ENCODE measurements at places on chromosomes 4 and X. TPM values are rescaled to one million over a fixed set of nuclear protein-coding genes. Genes with fewer than 3 reads are reported as not detected.

The UTP3 gene
- 15.7 TPM for total RNA-seq

The FAM9B gene
- not detected for total RNA-seq

The ANK2 gene
- 49.4 TPM for total RNA-seq

DNA sequence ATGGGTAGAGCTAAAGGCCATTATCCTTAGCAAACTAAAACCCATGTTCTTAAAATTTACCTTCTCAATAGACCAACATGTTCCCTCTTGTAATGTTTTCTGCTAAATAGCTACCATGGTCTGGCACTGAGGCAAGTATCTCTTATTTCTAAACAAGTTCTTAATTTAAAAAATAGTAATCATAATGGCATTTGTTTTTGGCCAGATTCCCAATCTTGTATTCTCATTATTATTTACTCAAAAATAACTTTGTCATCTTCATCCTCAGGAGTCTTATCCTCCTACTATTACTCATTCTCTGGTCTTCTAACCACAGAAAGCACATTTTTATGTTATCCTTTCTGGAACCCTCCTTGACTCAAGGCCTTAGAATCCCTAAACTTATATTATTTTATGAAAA, 931.2 kb downstream of the CCSER1 start:
- no peaks in the 10 kb centered on the region for H3K4me1 ChIP-seq
- H3K27me3 ChIP-seq = no peaks in the 10 kb centered on the region
- no peak overlapping the region for H3K27ac ChIP-seq
- no peaks in the 10 kb centered on the region for H3K36me3 ChIP-seq
- no peak overlapping the region for H3K4me3 ChIP-seq
- DNase-seq = no peak

DNA sequence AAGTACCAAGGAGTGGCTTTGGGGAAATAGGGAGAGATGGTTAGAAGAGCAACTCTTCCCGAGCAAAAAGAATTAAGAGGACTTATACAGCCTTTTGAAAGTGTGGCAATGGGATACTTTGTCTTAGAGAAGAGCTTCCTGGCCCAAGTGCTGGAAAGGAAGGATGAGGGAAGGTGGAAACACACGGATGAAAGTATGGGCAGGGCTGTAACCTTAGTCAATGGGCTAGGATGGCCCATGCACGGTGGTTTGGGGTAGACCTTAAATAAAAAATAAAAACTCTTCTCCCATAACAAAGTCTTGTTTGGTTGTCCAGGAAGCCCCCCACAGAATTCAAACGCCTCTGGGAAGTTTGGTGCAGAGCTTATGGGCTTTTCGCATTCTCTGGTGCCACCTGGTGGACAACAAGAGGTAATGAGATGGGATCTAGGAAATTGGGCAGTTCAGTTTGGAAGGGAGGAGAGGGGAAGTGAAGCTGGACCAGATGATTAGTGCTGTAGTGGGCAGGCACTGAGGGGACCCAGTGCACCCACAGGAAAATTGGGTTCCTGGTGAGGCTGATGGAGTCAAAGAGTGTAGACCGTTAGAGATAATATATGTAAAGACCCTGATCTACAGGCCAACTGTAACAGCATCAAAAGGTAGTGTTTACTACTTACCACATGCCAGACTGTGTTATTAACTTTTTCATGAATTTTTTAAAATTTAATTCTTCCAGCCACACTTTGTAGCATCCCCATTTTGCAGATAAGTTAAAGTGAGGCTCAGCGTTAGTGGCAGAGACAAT, 13.8 kb upstream of the ENOX2 start:
- H3K4me1 ChIP-seq = no peaks in the 10 kb centered on the region
- H3K27me3 ChIP-seq = no peaks in the 10 kb centered on the region
- peak; percentile 29 for DNase-seq
- H3K27ac ChIP-seq = no peak overlapping the region
- no peak overlapping the region for H3K4me3 ChIP-seq
- no peaks in the 10 kb centered on the region for H3K36me3 ChIP-seq

DNA sequence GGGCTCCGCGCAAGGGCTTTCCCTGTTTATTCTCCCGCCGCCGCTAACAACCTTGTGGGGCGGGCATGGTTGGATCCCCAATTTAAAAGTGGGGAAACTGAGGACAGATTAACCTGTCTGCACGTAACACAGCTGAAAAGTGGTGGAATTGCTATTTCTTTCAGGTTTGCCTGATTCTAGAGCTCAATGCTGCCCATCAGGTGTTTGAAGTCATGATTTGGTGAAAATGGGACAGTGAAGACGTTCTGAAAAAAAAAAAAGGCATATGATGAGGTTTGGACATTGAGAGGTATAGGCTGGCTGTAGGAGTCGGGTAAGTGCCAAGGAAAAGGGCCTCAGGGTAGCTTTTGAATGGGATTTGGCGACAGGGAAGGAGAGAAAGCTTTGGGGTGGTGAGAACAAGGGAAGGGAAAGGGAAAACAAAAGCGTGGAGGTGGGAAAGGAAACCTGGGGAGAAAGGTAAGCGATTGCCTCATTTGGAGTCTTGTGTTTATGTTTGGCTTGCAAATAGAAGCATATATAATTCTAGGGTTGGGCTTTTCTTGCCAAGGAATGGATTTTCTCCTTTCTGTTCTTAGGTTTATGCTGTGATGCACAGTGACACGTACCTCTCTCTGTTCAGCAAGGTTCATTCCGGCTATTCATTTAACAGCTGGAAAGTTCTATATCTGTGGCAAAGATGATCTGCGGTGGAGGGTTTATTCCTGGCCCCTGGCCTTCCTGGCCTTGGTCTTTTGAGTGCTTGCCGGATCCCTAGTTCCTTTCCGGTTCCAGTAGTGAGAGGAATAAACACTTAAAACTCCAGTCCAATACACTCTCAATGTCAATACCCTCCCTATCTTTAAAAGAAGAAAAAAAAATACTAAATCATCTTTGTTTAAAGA, 2.4 kb upstream of the STIM2 start:
- peaks cover 30% of the 10 kb centered on the region for H3K4me1 ChIP-seq
- H3K4me3 ChIP-seq = peak overlapping the region; percentile 68
- DNase-seq = no peak
- peak overlapping the region; percentile 79 for H3K27ac ChIP-seq
- no peaks in the 10 kb centered on the region for H3K36me3 ChIP-seq
- H3K27me3 ChIP-seq = no peaks in the 10 kb centered on the region

- H3K4me1 ChIP-seq = peaks cover 6% of the 10 kb centered on the region
- peak; percentile 49 for DNase-seq
- H3K27ac ChIP-seq = no peak overlapping the region
- H3K27me3 ChIP-seq = no peaks in the 10 kb centered on the region
- no peaks in the 10 kb centered on the region for H3K36me3 ChIP-seq
- H3K4me3 ChIP-seq = no peak overlapping the region
These were observed 149.3 kb downstream of the SOWAHB start for GRCh38 chr4:76748649-76749048.

DNA sequence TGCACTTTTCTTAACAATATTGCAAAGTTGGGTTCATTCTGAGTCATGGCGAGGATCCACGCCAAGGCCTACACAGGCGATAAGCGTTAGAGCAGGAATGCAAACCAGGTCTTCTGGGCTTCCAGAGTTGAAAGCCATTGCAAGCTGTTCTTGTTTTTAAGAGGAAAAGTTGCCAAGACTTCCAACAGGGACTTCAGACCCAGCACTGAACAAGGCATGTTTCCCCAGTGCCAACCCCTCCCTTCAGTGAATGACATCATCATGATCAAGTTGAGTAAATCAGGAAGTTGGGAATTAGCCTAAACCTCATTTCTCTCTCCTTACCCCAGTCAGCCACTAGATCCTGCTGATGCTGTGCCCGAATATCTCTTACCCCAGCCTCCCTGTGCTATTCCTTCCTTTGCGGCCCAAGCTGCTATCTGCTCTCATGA, 355.1 kb downstream of the HS3ST1 start:
- no peaks in the 10 kb centered on the region for H3K36me3 ChIP-seq
- no peaks in the 10 kb centered on the region for H3K4me1 ChIP-seq
- H3K4me3 ChIP-seq = no peak overlapping the region
- H3K27ac ChIP-seq = no peak overlapping the region
- peak; percentile 5 for DNase-seq

- peak overlapping the region; percentile 27 for H3K4me3 ChIP-seq
- DNase-seq = peak; percentile 68
- H3K36me3 ChIP-seq = no peaks in the 10 kb centered on the region
- no peaks in the 10 kb centered on the region for H3K27me3 ChIP-seq
These were observed 46.3 kb downstream of the STARD8 start for GRCh38 chrX:68693481-68694434.

DNA sequence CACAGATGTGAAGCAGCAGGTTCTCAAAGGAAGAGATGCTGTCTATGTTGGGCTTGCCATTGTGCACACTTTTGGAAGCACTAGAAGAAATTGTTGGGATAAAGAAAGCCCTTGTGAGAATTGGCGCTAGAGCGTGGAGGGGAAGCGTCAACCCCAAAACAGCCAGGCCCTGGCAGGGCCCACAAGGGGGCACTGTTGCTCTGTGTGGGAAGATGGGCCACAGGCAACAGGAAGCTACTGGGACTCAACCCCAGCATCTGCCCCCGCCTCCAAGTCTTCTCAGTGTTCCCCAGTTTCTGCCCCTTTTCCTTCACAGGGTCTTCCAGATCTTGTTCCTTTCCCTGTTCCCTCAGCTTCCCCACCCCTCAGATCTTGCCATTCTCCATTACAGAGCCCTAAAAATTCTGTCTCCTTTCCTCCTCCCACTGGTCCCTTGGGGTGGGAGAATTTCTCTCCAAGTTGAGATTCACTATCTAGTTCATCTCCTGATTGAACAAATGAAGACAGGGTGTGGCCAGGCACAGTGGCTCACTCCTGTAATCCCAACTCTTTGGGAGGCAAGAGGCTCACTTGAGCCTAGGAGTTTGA, 85.5 kb downstream of the STARD8 start:
- H3K27ac ChIP-seq = no peak overlapping the region
- DNase-seq = peak; percentile 49
- no peaks in the 10 kb centered on the region for H3K36me3 ChIP-seq
- H3K4me1 ChIP-seq = no peaks in the 10 kb centered on the region
- H3K4me3 ChIP-seq = no peak overlapping the region

DNA sequence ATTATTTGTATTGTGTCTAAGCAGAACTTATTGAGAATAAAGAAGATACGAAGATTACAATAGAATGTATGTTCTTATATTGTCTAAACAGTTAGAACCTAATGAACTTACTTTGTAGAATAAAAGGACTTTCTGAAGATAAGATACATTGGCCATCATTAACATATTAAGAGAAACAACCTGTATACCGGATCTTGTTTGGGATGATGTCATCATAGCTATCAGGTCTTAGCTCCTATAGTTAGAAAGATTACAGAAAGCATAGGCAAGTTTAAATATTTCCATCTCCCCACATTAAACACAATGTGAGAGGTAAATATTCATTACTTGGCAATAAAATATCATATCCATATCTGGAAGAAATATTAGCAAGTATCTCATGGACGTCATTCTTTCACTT, 282.3 kb downstream of the PACRGL start:
- no peaks in the 10 kb centered on the region for H3K27me3 ChIP-seq
- H3K4me3 ChIP-seq = no peak overlapping the region
- no peak overlapping the region for H3K27ac ChIP-seq
- DNase-seq = no peak
- no peaks in the 10 kb centered on the region for H3K4me1 ChIP-seq

DNA sequence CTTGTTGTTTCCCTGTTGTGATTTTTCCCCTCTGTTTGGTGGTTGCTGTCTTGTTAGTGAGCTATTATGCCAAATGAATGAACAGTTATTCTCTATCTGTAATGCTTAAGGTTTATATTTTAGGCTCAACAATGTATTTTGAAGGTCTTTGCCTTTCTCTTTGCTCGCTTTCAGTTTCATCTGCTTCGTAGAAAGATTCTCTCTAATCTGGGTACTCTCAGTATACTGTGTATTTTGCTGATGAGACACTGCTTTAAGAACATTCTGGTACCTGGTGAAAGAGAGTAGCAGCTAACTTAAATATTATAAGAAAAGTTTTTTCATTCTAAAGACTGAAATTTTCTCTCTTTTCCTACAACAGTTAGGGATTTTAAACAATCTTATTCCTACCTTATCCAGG, 1274.7 kb upstream of the PABPC4L start:
- no peak for DNase-seq
- H3K4me1 ChIP-seq = no peaks in the 10 kb centered on the region
- H3K27ac ChIP-seq = no peak overlapping the region
- no peak overlapping the region for H3K4me3 ChIP-seq

DNA sequence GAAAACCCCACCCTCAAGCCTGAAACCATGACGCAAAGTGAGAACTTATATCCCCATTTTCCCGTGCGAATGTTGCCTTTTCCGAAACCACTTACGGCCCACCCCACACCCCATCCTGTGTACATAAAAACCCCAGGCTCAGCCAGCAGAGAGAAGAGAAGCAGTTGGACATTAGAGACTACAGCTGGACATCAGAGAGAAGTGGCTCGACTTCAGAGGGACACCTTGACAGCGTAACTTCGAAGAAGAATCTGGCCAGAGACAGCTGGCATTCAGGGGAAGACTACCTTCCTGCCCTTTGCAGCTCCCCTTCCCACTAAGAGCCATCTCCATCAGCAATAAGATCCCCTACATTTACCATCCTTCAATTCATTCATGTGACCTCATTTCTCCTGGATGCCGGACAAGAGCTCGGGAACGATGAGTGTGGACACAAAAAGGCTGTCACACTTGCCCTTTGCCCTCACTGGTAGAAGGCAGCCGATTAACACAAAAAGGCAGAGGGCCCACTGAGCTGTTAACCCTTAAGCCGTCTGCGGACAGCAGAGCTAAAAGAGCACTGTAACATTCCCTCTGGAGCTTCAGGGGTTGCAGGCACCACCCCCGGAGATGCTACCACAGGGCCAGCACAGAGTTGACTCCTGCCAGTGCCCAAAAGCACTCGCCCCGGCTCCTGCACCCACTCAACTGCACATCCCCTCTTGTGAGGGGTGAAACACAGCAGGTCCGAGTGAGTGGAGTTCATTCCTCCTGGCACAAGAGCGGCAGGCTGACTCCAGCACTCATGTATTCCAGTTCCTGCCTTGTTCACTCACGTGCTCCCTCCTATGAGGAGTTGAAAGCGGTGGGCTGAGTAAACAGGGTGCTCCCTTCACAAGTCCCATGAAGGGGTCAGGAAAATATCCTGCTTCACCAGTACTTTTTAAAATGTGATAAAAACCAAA, 7.5 kb downstream of the CHM start:
- no peaks in the 10 kb centered on the region for H3K4me1 ChIP-seq
- H3K27me3 ChIP-seq = no peaks in the 10 kb centered on the region
- no peak overlapping the region for H3K27ac ChIP-seq
- DNase-seq = no peak

- H3K4me3 ChIP-seq = peak overlapping the region; percentile 71
- H3K27me3 ChIP-seq = no peaks in the 10 kb centered on the region
- peak overlapping the region; percentile 91 for H3K27ac ChIP-seq
- peaks cover 6% of the 10 kb centered on the region for H3K4me1 ChIP-seq
- peak; percentile 68 for DNase-seq
These were observed 1.1 kb downstream of the SOWAHB start for GRCh38 chr4:76896614-76897535.

All from thyroid gland (tissue), 4 donors.